ENCODE measurements at places on chromosomes 1 and 21. TPM values are rescaled to one million over a fixed set of nuclear protein-coding genes. Genes with fewer than 3 reads are reported as not detected.

CRYZL1 gene
- 24.9 TPM for total RNA-seq

GRCh38 chr1:102262994-102263393 is 266.3 kb upstream of the OLFM3 start:
- H3K27me3 ChIP-seq, result no peaks in the 10 kb centered on the region
- no peaks in the 10 kb centered on the region for H3K4me1 ChIP-seq
- H3K36me3 ChIP-seq, result no peaks in the 10 kb centered on the region
- no peak overlapping the region for H3K4me3 ChIP-seq
- no peak overlapping the region for H3K27ac ChIP-seq

DNA sequence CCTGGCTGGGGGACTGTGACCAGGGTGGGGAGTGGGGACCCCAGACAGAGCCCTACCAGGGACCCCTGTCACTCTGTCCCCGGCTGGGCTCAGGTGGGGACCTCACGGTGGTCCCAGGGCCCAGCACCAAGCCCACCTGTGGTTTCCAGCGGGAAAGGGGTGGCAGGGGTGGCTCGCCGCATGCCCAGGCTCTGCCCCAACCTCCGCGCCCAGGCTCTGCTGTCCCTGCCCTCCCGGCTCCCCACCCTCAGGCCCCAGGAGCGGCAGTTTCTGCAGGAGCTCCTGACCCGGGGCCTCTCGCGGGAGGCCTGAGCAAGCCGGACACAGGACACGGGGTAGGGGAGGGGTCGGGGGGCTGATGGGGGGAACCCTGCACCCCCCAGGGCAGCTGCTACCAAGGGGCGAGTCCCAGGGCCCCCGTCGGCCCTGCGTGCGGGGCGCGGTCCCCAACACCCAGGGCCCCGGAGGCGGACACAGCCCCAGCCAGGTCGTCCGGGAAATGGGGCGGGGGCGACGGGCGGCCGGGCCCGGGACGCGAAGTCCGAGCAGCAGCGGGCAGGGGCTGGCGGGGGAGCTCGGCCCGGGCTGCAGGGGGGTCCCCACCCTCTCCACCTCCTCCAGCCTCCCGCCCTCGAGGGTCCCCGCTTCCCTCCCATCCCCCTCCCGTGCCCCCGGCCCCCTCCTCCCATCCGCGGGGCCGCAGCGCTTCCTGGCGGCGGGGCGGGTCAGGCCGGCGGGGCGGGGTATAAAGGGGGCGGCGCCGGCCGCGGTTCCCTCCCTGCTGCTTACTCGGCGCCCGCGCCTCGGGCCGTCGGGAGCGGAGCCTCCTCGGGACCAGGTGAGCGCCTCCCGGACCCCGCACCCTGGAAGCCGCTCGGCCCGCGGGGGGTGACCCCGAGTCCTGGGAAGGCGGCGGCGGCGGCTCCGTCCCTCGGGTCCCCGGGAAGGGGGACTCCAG is at the start of gene COL6A2:
Gene COL6A2 (plus strand): TSS at position 777 of the 958 bp plus-strand sequence.
- no peaks in the 10 kb centered on the region for H3K36me3 ChIP-seq
- peak; percentile 59 for DNase-seq
- H3K27me3 ChIP-seq, result no peaks in the 10 kb centered on the region
- H3K4me3 ChIP-seq, result peak within 1 kb of the TSS; percentile 96
- peak within 1 kb of the TSS; percentile 97 for H3K27ac ChIP-seq

DNA sequence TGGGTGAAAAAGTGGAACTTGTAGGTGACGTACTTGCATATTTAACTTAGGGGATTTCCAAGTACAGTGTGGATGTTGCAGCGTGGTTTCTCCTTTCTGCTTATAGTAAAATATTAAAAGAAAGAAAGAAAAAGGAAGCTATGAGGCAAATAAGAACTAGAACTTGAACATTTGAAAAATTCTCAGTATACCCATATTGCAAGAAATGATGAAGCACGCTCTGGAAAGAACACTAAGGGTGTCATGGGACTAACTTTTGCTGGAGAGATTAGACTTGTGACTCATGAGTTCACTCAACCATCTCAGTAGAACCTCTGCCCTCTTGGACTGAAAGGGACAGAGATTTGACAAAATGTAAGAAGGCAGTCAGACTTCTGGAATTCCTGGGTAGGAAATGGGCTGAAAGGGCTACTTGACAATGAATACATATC is 704.5 kb upstream of the ADGRL4 start:
- H3K27ac ChIP-seq, result no peak overlapping the region
- no peaks in the 10 kb centered on the region for H3K27me3 ChIP-seq
- no peak for DNase-seq
- H3K4me1 ChIP-seq, result no peaks in the 10 kb centered on the region
- H3K4me3 ChIP-seq, result no peak overlapping the region

ZNF683 gene
- total RNA-seq, result 0.59 TPM

TNFAIP8L2 gene
- 6.9 TPM for total RNA-seq

UMODL1 gene
- not detected for total RNA-seq

CCDC17 gene
- total RNA-seq, result 4.5 TPM

GRCh38 chr1:53378932-53379661 is 51.2 kb upstream of the LRP8 start:
- no peak overlapping the region for H3K4me3 ChIP-seq
- no peaks in the 10 kb centered on the region for H3K4me1 ChIP-seq
- no peak overlapping the region for H3K27ac ChIP-seq
- no peak for DNase-seq
- no peaks in the 10 kb centered on the region for H3K27me3 ChIP-seq

DNA sequence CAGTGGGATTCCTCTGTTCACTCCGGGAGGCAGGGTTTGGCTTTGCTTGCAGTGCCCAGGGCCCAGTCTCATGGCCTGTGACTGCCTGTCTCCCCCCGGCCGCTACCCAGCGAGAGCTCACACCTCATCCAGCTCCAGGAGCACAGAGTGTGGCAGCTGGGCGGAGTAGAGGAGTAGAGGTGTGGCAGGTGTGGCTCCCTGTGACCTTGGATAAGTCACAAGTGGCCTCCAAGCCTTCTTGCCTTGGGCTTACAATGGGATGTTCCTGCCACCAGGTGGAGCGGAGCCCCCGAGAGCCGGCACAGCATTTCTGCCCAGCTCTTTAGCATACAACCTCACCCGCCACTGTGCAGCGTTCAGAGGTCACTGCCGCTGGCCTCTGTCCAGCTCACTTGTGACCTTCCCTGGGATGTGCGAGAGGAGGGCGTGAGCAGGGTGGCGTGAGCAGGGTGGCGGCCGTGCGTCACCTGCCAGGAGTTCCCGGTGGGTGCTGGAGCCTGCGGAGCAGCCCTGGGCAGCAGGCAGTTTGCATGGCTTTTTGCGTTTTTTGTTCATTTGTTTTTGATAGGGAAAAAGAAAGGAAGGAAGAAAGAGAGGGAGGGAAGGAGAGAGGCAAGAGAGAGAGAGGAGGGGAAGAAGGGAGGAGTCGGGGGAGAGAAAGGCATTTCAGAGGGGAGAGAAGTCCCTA is 42.4 kb downstream of the CRYAA start:
- H3K36me3 ChIP-seq, result no peaks in the 10 kb centered on the region
- H3K4me3 ChIP-seq, result no peak overlapping the region
- peak overlapping the region; percentile 50 for H3K27ac ChIP-seq
- DNase-seq, result peak; percentile 22

- DNase-seq, result no peak
- H3K4me3 ChIP-seq, result no peak overlapping the region
- H3K36me3 ChIP-seq, result no peaks in the 10 kb centered on the region
- no peaks in the 10 kb centered on the region for H3K4me1 ChIP-seq
- no peak overlapping the region for H3K27ac ChIP-seq
- H3K27me3 ChIP-seq, result no peaks in the 10 kb centered on the region
These were observed 69.0 kb downstream of the UBIAD1 start for GRCh38 chr1:11341901-11342552.

S100B gene
- 25.6 TPM for total RNA-seq

DNA sequence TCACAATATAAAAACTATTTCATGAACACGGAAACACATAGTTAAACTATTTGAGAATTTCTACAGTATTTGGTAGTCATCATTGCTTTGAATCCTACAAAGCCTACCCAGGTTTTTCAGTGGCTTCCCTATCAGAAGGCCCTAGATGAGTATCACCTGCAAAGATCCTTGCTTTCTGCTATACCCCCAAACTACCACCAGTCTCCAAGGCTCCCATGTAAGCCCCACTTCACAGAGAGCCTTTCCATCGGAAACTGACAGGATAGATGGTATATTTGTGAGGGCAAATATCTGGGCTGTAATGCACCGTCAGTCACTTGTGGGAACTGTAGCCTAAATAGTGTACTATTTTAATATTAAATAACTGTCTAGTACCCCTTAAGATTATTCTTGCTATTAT is 674.3 kb downstream of the BRINP3 start:
- no peak overlapping the region for H3K4me3 ChIP-seq
- no peak for DNase-seq
- no peak overlapping the region for H3K27ac ChIP-seq
- no peaks in the 10 kb centered on the region for H3K36me3 ChIP-seq
- H3K27me3 ChIP-seq, result no peaks in the 10 kb centered on the region

DNA sequence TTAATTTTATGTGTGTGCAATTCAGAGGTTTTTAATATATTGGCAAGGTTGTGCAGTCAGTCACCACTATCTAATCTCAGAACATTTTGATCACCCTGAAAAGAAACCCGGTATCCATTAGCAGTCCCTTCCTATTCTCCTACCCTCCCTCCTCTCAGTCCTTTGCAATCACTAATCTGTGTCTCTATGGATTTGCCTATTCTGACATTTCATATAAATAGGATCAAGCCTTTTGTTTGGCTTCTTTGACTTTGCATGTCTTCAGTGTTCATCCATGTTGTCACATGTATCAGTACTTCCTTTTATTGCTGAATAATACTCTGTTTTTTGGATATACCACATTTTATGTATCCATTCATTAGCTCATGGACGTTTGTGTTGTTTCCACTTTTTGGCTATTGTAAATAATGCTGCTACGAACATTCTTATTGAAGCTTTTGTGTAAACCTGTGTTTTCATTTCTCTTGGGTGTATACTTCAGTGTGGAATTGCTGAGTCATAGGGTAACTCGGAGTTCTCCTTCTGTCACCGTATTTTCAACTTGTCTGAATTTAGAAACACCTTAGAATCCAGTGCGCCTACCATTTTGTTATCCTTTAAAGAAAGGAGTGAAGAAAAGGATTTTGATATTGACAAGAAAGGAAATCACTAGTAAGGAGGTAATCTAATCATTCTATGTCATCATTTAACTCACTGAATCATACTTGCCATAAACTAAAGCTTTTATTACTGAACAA is 3.4 kb downstream of the CEP85 start:
- no peaks in the 10 kb centered on the region for H3K4me1 ChIP-seq
- H3K27ac ChIP-seq, result no peak overlapping the region
- H3K36me3 ChIP-seq, result no peaks in the 10 kb centered on the region
- no peak for DNase-seq
- no peak overlapping the region for H3K4me3 ChIP-seq

DNA sequence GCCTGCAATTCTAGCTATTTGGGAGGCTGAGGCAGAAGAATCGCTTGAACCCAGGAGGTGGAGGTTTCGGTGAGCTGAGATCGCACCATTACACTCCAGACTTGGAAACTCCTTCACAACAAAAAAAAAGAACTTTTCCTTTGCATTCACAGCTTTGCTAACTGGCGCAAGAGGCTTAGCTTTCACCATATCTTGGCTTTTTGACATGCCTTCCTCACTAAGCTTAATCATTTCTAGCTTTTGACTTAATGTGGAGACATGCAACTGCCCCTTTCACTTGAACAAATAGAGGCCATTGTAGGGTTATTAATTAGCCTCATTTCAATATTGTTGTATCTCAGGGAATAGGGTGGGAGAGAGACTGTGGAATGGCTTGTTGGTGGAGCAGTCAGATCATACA is 8.7 kb downstream of the KPNA6 start:
- no peaks in the 10 kb centered on the region for H3K27me3 ChIP-seq
- no peaks in the 10 kb centered on the region for H3K36me3 ChIP-seq
- H3K4me3 ChIP-seq, result no peak overlapping the region
- DNase-seq, result no peak

SLAMF8 gene
- 15.4 TPM for total RNA-seq

DNA sequence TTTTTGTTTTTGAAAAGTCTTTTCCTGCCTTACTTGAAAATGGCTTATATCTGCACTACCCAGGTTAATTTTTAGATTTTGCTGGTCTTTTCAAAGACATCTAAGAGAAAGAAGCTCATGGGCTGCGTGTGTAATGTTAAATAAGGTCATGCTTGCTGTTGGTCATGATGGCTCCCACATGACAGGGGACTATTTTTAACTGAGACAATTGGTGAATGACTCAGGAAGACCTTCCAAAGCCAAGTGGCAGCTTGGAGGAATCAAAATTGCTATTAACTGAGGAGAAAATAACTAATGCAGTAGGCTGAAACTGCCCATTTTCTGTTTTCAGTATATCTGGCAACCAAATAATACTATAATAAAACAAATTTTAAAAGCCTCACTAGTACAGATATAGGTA is 117.1 kb upstream of the SPAG17 start:
- no peaks in the 10 kb centered on the region for H3K36me3 ChIP-seq
- H3K27me3 ChIP-seq, result no peaks in the 10 kb centered on the region
- no peak overlapping the region for H3K4me3 ChIP-seq
- H3K4me1 ChIP-seq, result no peaks in the 10 kb centered on the region

GRCh38 chr1:9300573-9300972 is 7.9 kb downstream of the SPSB1 start:
- no peak for DNase-seq
- no peaks in the 10 kb centered on the region for H3K27me3 ChIP-seq
- no peak overlapping the region for H3K4me3 ChIP-seq
- peak overlapping the region; percentile 54 for H3K27ac ChIP-seq
- H3K4me1 ChIP-seq, result peaks cover 11% of the 10 kb centered on the region
- no peaks in the 10 kb centered on the region for H3K36me3 ChIP-seq

DNA sequence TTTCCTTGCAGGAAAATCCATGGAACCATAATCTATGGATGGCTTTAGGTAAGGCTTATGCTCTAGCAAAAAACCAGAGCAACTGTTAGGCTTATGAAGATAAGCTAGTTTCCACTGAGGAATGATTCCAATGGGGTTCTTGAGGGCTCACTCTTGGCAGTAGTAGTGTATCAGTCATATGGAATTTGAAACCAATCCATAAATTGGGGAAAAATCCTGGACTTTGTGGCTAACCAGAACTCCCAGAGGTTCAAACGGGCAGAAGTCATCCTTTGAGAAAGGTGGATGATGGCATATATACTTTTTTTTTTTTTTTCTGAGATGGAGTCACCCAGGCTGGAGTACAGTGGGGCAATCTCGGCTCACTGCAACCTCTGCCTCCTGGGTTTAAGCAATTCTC is 54.2 kb upstream of the ATF3 start:
- H3K4me1 ChIP-seq, result no peaks in the 10 kb centered on the region
- no peaks in the 10 kb centered on the region for H3K36me3 ChIP-seq
- no peaks in the 10 kb centered on the region for H3K27me3 ChIP-seq
- H3K27ac ChIP-seq, result no peak overlapping the region
